ENCODE measurements at places on chromosomes 7 and 10.

- ATAC-seq, result no peak
Measured at GRCh38 chr10:18216482-18216881, 76.3 kb downstream of the CACNB2 start.

GRCh38 chr7:48894574-48894973, 29.8 kb upstream of the CDC14C start:
- no peak for ATAC-seq

DNA sequence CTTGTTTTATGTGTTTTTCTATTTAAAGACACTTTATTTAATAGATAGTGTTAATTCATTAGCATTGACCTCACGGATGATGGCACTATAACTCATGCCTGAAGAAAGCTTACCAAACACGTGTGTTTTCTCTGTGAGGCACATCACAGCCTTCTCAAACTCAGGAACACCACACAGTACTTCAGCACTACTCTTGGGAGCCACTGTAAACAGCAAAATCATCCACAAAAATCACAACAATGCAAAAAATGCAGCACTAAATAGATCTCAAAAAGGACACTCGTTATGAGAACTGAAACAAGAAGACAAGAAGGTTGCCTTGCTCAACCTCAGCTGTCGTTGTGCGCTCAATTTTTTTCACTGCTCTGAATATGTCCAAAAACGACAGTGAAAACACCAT, 12.0 kb upstream of the PARP12 start:
- ATAC-seq, result no peak

DNA sequence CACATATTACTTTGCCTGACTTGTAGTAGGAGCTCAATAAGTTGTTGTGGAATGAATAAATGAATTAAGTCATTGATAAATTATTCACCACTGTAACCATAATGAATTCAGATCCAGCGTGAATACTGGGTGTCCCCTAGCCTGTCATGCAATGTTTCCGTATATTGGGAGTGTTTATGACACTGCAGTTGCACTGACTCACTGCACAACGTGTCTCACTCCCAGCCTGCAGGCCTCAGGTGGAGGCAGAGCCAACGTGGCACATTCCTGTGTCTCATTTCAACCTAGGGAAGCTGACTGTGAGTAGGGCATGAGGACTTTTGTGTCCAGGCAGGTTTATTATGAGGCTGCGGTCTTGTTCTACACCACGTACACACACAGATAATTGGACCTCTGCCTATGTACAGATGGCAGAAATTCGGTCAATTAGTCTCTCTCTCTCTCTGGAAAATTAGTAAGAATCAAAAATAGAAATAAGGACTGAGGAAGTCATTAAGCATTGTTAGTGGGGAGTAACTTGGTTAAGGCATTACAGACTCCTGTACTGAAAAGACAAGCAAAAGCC, 299.1 kb upstream of the IGFBP3 start:
- peak; percentile 99 for ATAC-seq

GRCh38 chr7:75909521-75910132, 5.3 kb upstream of the POR start:
- no peak for ATAC-seq

DNA sequence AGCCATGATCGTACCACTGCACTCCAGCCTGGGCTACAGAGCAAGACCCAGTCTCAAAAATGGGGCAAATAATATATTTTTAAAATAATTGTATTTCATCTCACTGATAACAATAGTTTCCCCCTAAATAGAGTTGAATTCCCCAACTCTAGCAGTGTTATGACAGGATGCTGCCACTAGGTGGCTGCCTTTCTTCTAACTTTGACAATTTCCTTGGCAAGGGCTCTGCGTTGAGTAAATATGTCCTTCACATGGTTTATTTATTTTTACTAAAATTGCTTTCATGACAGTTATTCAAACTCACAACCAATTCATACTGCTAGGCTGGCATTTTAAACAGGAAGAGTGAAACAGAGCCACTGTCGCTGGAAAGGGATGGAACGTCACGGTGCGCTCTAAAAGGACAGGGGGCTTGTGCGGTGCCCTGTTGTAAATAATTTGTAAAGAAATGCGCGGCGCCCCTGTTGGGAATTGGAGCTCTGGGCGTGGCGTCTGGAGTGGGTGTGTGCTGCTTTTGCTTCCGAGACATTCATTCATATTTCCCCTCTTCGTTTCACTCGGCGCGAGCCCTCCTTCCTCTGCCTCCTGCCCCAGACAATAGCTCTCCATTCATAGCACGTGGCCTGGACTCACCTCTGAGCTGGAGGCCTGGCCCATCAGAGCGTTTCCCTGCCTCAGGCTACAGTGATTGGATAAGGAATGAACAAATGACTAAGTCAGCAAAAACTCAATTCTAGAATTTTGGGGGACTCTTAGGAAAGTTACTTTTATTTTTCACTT, 20.5 kb upstream of the PITRM1 start:
- no peak for ATAC-seq

DNA sequence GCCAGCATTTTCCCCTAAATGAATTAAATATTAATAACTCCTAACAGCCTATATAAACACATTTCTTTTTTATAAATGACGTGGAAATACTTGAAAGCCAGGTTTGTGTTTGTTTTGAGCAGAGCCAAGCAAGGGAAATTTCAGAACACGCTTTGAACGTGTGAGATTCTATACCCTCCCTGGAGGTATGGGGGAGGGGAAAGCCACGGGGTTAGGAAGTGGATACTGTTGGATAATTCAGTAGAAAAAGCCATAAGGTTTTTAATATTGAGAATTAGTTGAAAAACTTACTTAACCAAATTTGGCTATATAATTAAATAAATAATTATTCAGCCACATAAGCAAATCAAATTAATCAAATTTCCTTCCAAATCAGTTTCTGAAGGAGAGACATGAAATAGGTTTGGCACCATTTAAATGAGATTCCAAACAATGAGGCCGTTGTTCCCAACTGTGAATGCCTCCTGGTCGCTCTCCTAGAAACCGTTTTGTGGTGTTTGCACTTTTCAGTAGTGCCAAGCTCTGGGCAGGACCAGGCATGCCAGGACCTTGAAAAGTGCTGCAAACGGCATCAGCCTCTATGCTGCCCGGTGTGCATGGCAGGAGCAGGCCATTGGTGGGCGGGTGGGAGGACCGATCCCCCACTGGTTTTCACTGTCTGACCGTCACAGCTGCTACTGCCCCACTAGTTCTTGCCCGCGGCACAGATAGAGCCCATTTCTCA, 88.1 kb downstream of the SEPTIN14 start:
- ATAC-seq, result peak; percentile 96

All from esophagus mucosa (tissue), 1 donor.